NCI-H1417 (cell line): ENCODE measurements at places on chromosomes 3 and 15.
A peak's percentile ranks its signal among the peaks of the same experiment; 100 is the strongest.

DNA sequence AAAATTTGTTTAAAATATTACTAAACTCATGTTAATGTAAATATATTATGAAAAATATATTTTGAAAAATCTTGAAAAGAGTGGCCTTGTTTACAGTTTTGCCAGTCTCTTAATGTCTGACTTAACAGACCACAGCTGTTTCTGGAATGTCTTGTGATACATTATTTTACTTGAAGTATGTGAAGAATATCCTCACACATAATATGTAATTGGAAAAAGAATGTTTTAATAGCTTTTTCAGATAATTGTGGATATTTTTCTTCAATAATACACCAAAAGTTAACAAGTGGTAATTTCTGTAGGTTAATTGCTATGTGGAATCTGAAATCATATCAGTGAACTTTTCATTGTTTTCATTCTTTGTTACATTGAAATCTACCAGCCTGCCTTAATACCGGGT is 101.3 kb downstream of the UBE2E2 start:
- no peak for DNase-seq

- no peak for DNase-seq
These were observed 11.4 kb downstream of the DET1 start for GRCh38 chr15:88535100-88535499.

DNA sequence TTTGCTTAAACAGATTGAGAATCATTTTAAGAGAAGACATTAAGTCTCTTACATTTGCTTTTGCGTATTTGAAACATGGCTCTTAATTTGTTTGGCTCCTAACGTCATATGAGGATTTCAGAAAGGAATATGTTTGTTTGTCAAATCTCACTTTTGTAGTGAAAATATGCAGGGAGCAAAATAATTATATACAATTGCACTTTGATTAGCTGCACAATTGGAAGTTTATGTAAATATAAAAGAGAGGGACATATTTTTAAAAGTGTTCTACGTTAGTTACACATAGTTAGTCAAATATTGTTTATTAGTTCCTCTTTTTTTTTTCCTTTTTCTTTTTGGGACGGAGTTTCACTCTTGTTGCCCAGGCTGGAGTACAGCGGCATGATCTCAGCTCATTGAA is 42.7 kb upstream of the GOLIM4 start:
- DNase-seq = no peak

DNA sequence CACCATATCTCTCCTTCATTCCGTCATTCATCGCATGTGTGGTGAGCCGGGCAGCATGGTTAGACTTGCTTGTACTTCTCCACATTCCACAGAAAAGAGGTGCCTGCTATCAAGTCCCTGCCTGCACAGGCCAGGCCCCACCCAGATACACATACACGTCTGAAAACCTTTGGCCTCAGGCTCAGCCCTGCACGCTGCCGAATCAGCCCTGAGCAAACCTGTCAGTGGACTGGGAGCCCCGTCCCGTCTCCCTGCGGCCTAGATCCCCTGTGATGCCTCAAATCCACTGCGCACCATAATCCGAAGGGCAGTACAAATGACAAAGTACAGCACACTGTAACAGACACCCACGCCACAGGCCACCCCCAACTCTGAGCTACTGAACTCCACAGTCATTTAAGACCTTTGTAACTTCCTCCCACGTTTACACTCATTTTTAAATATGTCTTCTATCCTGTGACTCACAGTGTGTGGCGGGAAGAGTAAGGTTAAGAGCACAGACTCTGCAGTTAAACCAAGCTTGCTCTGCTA is 67.1 kb downstream of the MB21D2 start:
- DNase-seq = no peak

GRCh38 chr15:52790169-52790708 is at the start of gene ONECUT1:
ONECUT1 (minus strand) TSS chr15:52790336; CDS start chr15:52789884, 452 bp downstream.
- DNase-seq = peak; percentile 74

DNA sequence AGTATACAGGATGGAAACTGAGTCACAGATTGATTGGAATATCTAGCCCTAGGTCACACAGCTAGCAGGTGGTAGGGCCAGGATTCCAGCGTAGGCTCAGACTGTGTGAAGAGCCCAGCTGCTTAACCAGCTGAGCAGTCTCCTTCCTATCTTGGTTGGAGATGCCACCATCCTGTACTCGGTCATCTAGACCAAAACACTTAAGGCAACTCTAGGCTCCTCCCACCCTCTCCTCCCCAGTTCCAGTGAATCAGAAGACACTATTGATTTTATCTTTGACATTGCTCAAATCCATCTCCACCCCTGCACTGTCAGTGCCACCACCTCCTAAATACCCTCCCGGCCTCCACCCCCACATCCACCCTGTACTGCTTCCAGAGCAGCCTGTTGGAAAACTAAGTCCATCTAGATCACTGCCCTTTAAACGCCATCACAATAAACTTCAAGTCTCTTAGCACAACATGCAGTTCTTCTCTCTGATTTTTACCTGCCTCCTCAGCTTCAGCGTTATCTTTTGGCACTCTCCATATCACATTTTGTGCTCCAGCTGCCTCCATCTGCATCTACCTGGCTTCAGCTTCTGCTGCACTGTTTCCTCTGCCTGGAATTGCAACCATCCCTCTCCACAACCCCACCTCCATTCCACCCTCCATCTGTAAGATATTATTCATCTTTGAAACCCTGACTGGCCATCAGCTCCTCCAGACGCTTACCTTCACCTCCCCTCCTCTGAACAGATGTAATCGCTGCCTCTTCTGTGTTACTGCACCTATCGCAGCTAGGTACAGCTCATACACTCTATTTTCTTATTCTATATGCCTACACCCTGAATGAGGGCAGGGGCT is 86.8 kb upstream of the ACP3 start:
- no peak for DNase-seq

- DNase-seq = no peak
These were observed 119.4 kb downstream of the SUCLG2 start for GRCh38 chr3:67535006-67535405.

DNA sequence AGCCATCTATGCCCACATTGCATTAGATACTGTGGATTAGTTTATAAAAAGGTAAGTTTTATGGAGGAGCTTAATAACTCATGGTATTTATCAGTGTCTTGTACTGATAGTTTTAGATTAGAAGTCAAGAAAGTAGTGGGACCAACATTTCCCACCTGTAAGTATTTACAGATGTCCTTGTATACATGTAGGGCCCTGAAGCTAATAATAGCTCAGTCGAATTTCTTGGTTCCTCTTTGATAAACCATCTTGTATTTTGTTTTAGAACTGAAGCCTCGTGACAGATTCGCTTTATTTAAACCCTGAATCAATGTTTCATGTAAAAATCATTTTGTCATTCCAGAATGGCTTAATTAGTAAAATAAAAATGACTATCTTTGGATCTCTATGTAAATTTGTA is 73.4 kb downstream of the CRYBG3 start:
- no peak for DNase-seq

- no peak for DNase-seq
These were observed 499.4 kb downstream of the ROBO1 start for GRCh38 chr3:79268422-79268821.

DNA sequence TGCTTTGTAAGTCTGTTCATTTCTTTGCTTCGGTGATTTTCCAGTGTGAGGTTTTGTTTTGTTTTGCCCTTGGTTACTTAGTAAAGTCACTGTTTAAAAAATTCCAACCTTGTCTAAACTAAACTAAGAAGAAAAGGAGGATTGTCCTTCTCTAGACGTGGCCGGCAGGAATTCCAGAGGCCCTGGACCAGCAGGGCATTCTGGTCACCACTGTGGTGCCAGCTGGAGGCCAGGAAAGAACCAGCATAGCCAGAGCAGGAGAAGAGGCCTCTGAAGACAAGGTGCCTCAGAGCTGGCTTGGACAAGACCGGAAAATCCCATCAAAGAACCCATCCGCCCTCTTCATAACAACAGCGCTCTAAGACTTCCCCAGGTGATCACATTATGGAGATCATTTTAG is 8.2 kb downstream of the PLOD2 start:
- DNase-seq = no peak

DNA sequence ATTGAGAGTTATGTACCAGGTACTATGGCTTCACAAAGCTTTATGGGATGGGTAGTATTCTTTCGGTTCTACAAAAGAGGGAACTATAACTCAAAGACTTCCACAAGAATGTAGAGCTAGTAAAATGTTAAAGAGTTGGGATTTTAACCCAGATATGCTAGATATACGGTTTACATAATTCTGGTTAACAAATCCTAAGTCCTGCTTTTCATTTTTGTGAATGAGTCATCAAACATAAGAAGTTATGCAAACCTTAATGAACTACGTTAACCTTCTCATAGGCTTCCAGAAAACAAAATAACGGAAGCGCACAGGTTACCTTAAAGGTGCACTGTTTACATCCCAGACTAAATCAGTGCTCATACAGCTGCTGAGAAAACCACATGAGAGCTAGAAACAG is 1049.3 kb downstream of the MCTP2 start:
- no peak for DNase-seq

GRCh38 chr15:31485911-31486461 is 159.4 kb downstream of the KLF13 start:
- no peak for DNase-seq

- DNase-seq = no peak
These were observed 172.5 kb downstream of the MTHFS start for GRCh38 chr15:79724312-79724711.

- DNase-seq = no peak
These were observed 14.7 kb downstream of the MYH15 start for GRCh38 chr3:108495717-108496116.

- no peak for DNase-seq
These were observed 202.5 kb downstream of the MEIS2 start for GRCh38 chr15:36897834-36898233.

DNA sequence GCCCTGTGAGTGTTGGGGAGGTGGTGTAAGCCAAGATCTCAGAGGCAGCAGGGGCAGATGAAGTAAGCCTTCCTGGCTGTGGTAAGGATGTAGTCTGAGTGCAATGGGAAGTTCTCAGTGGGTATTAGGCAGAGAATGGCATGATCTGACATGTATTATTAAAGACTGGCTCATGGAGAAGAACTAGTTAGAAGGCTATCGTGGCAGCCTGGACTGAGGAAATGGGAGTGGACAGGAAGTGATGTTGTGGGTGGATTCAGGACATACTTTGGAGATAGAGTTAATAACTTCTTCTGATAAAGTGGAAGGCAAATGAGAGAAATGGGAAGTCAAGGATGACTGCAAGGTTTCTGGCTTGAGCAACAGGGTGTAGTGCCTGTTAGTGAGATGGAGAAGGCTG is 250.9 kb upstream of the CFAP20DC start:
- DNase-seq = no peak
